Activated naive CD4-positive, alpha-beta T cell treated with anti-CD3 and anti-CD28 coated beads, Interleukin-2, amount 10 ng/mL, durations not matched to agents 7 days and 5 days (primary cell): ENCODE measurements at places on chromosomes 2 and 18.

GRCh38 chr2:73614105-73614504 is 28.1 kb downstream of the NAT8 start:
- DNase-seq: no peak

DNA sequence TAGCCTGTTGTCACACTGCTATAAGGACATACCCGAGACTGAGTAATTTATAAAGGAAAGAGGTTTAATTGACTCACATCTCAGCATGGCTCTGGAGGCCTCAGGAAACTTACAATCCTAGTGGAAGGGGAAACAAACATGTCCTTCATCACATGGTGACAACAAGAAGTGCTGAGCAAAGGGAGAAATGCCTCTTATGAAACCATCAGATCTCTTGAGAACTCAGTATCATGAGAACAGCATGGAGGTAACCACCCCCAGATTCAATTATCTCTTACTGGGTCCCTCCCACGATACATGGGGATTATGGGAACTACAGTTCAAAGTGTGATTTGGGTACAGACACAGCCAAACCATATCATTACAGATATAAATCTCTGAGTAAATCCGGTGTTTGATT is 148.7 kb downstream of the PRPF40A start:
- no peak for DNase-seq

GRCh38 chr2:8984855-8985254 is 18.6 kb downstream of the MBOAT2 start:
- no peak for DNase-seq

DNA sequence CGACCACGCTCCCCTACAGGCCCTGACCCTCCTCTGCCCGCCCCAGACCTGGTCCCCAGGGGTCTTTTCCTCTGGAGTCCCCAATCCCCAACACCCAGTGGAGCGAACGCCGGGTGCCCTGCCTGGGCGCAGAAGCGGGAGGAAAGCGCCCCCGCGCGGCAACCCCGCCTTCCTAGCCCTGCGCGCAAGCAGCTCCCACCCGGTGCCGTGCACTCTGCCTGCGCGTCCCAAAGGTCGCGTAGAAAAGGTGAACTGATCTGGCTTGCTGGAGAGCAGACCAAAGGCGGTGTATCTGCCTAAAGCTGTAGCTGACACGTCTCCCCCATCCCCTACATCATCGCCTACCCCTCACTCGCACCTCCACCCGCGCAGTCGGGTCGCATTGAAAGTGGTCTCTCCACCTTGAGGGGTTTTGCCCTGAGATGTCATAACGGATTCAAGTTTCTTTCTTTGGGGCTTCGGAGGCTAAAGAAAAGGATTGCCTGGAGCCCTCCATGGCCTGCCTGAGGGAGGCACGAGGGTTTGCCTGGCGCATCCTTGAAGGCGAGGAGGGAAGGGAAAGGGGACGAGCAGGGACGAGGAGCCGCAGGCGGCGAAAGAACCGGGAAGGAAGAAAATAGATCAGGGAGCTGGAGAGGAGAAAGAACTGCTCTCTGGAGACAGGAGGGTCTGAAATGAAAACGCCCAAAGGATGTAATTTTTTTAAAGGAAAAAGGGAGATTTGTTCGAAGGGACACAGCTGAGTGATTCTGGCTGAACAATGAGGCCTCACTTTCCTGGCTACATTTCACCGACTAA is 5.8 kb downstream of the GAD1 start:
- peak; percentile 46 for DNase-seq

DNA sequence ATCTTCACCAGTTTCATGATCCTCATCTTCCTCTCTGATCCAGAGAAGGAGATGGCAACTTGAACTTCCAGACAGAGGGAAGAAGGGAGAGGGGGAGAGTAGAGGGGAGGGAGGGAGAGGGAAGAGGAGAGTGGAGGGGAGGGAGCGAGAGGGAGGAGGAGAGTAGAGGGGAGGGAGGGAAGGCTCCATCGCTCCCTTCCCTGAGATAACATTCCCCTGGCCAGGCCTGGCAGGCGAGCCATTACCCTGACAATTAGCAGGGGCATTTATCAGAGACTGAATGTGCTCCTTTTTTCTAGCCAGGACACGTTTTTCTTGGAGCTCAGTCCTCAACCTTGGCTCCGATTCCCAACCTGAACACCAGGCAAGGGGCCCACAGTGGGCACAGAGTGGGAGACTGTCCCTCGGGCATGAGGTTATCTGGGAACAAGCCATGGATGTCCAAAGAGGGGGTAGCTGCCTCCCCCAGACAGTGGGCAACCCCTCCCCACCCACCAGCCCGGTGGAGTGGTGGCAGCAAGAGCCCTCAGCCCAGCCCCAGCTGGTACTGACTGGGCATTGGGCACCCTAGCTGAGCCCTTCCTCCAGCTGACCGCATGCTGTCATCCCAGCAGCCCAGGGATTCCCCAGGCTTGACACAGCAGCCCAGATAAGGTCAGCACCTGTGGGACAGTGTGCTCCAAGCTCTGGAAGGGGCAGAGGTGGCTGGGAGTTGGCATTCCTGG is 81.8 kb downstream of the TNS1 start:
- no peak for DNase-seq

DNA sequence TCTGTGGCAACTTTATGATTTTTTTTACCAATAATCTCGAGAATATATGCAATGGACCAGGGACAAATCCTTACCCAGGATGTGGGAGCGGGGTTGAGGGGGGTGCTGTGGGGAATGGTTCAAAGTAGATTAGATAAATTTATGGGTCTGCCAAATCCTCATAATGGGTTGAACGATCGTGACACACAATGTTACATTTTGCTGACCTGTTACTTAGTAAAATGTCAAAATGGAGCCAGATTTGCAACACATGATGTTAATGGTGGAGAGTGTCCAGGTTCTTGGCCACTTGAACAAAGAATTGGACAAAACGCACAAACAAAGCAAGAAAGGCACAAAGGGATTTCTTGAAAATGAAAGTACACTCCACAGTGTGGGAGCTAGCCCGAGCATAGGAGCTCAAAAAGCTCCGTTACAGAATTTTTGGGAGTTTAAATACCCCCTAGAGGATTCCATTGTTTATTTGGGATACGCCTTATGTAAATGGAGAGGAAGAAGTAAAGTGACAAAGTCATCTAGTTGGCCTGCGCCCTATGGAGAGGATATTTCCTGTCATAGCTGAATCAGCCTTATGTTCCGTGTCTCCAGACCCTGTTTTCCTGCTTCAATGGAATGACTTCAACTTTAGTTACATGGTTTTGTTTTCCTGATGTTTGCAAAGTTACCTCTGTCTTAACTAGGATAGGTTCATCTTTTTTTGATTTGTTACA is 776.0 kb downstream of the DCC start:
- DNase-seq: no peak
